ENCODE measurements at places on chromosomes 1 and 21.

- DNase-seq = no peak
Observed at GRCh38 chr1:107597290-107597689, 367.7 kb downstream of the VAV3 start.

DNA sequence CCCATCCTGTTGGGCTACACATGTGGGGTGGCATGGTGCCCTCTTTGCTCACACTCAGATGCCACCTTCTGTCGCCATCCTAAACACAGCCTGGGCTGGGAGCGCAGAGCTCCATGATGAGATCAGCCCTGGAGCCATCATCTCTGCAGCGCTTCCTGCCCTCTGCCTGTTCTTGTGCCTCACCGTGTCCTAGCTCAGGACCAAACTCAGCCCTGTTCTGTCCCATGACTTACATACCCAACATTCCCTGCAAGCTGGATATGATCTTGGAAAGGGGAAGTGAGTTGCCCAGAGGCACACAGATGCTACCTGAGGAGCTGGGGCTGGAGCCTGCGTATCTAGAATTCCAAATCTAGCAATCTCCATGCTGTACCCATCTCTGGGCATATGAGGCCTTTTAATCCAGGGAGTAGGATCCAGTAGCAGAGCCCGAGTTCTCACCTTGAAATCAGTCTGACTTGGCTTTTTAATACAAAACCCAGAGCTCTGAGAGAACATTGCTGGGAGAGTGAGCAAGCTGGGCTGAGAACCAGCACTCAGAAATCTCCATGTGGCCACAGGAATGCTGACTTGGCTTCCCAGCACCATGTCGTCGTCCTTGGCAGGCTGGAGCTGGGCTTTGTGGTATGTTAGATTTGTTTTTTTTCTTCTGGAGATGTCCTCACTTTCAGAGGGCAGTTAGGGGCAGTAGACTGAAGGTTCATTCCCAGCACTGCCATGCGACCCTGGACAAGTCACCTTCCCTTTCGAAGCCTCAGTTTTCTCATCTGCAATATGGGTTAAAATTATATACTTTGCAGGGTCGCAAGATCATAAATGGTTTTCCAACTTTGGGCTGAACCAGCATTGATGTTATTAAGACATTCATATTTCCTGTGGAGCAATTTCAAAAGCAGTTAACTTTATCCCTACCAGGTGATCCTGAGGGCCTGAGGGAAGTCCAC lies 2.6 kb downstream of the ALPL start:
- no peak for DNase-seq

GRCh38 chr1:82391712-82392111 lies 591.0 kb downstream of the ADGRL2 start:
- no peak for DNase-seq

DNA sequence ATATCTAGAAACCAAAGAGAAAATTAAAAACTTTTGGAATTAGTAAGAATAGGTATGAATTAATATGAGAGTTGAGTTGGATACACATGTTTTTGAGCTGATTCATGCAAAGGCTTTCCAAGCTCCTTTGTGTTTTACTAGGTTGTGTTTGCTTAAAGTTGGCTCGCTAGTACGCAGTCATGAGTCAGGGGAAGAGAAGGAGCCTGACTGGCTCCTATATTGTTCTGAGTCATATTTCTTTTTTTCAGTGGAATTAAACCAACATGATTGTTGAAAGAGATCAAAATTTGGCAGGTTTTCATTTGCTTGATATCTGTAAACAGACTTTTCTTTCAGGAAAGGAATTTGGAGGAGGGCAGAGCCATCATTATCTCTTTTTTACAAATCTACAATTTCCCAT lies 66.7 kb downstream of the MAGI3 start:
- DNase-seq = peak; percentile 76

DNA sequence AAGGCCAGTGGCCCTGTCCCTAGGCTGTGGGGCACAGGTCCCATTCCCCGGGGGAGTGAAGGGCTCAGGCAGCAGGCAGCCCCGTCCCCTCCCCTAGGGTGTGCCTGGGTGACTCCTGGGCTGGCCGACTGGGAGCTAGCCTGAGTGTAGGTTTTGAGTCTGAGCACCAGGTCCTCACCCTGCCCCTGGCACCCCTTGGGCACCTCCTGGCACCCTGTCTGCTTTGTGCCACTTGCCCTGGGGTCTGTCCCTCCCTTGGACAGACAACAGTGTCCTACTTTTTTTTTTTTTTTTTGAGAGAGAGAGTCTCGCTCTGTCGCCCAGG lies 24.2 kb downstream of the RRP1 start:
- no peak for DNase-seq

DNA sequence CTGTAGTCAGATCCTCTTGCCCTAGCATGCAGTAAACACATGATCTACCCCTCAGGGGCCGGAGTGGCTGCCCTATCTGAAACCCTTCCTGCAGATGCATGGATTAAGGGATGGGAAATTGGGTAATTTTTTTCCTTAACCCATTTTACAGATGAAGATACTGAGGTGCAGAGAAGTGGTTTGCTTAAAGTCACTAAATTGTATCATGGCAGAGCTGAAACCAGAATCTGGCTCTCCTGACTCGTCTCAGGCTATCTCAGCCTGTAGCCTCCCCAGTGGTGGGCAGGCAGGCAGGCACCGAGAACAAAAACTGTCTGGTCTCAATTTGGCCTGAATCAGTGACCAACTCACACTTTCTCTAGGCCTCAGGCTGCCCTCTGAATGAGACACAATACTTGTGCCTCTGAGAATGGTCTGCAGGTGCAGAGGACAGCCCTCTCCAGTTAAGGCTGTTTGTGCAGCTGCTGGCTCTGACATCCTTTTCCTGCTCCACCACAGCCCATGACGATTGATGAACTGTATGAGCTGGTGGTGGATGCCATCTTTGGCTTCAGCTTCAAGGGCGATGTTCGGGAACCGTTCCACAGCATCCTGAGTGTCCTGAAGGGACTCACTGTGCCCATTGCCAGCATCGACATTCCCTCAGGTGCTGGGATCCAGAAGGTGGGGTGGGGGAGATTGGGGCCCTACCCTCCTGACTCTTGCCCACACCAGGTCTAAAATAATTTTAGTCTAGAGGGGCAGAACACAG lies 1.5 kb downstream of the NAXE start:
- no peak for DNase-seq

DNA sequence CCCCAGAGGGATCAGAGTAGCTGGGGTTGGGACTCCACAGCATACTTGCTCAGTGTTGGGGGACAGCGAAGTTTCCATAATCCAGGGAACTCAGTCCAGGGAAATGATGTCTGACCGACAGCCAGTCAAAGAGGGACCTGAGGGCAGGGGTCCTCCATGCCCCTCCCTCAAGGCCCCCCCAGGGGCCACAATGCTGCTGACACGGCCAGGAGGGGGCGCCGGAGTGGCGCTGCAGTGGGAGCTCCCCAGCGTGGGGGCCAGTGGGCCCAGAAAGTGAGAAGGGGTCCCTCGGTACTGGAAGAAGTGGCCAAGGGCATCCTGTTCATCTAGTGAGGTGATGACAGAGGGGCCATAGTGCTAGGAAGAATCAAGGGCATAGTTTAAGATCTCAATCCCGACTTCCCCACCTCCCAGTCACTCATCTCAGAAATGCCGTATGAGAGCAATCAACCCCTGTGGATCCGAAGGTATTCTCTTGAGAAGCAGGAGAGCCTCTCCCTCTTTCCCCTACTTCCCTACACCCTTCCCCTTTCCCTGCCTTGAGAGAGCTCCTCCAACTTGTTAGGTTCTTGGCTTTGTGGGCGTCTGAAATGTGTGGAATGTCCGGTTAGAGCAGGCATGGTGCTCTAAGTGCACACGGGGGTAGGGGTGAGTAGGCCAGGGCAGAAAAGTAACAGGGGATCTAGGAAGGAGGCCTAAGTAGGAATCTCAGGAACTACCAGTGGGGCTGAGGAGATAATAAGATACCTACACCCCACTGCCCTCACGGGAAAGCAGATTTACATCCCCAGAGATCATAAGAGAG lies 4.1 kb downstream of the NUDT17 start:
- no peak for DNase-seq

GRCh38 chr1:46749404-46749803 lies 30.5 kb upstream of the EFCAB14 start:
- no peak for DNase-seq

- DNase-seq = no peak
Observed at GRCh38 chr1:33014464-33015163, 22.1 kb downstream of the AK2 start.

GRCh38 chr1:221397141-221397540 lies 344.7 kb downstream of the DUSP10 start:
- DNase-seq = no peak

GRCh38 chr1:90074137-90074536 lies 79.2 kb downstream of the ZNF326 start:
- DNase-seq = no peak

DNA sequence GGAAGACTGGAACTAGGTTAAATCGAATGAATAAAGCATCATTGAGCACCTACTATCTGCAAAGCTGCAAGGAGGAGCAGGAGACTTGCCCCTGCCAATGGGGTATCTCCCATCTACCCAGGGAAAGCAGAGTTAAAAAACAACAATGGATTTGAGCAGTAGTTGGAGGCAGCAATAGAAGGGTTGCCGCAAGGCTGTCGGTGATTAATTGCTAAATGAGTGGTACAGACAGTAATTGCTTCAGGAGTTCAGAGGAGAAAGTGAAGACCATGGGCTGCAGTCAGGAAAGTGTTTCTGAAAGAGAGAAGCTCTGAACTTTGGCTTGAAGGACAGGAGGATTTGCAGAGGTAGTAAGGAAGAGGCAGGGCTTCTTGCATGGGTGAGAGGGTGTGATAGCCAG lies 152.9 kb downstream of the ACTL8 start:
- DNase-seq = no peak

- no peak for DNase-seq
Observed at GRCh38 chr1:209862391-209863356, 34.9 kb downstream of the UTP25 start.

DNA sequence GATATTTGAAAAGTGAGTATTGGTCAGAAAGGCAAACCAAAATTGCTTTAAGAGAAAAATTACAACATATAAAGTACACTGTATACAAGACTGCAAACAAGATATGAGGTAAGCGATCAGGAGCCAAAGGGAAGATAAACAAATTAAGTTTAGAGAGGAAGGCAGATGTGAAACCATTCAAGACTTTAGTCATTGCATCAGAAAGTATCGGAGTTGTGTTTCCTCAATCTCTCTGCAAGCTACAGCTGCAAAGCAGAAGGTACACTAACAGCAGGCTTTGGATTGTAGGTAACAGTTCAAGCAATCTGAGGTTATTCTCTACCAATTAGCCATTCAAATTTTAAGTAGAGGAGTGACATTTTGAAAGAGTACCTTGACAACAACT lies 21.3 kb upstream of the TLCD4 start:
- DNase-seq = no peak

- DNase-seq = no peak
Observed at GRCh38 chr1:53044926-53045325, 17.1 kb upstream of the PODN start.

GRCh38 chr1:22359427-22359826 lies 92.2 kb upstream of the ZBTB40 start:
- DNase-seq = no peak

- no peak for DNase-seq
Observed at GRCh38 chr1:15017120-15017519, 136.4 kb upstream of the TMEM51 start.

DNA sequence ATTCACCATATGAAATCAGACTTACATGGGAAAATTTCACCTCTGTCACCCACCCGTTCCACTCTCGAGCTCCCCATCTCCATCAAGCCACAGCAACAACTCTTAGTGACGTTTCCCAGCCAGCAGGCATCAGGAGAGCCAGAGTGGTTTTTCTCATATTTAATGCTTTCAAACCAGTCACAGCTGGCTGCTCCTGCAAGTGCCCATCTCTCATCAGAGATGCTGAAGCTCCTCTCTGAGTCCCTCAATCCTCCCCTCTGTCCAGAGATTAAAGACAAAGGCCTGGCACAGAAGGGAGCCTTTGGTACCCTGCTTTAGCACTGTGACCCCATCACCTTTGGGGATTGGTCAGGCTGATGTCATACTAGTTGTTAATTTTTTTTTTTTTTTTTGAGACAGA lies 277.3 kb downstream of the DNM3 start:
- no peak for DNase-seq

DNA sequence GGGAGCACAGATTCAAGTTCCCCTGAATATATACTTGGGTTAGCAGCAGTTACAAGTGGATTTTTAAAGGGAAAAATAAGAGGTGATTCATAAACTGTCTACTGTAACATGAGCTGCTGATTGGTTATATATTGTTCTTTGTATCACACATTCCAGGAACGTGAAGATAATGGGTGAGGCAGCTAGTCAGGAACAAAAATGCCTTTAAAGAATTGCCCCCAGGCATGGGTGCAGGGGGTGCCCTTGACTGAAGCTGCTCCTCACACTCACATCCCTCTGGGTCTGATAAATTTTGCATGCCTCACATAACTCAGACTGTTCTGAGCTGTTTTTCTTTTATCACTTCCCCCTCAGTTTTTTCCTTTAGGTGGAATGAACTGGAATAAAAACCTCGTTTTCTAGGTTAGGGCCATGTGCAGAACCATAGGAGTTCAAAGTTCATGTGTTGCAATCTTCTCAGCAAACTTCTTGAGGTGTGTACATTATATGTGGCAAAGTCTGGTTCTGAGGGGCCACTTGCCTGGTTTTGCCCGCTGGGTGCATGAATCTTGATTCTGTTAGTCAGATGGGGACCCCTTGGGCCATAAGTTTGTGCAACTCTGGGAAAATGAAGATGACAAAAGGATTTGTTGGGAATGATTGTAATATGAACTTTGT lies 21.1 kb downstream of the TBX19 start:
- peak; percentile 37 for DNase-seq

DNA sequence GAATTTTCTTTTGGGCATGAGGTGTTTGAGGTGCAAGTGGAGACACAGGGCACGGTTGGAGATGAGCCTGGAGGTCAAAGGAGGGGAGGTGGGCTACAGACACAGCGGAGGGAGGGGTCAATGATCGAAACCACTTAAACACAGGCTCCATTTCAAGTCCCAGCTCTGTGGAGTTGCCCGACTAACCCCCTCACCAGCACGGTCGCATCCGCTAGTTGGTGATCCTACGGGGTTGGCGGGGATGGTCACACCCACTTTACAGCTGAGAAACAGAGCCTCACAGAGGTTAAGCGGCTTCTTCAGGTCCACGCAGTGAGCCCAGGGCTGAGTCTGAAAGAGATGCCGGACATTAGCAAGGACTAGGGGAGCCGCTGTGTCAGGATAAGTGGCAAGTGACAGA lies 60.1 kb upstream of the RUNX3 start:
- no peak for DNase-seq

DNA sequence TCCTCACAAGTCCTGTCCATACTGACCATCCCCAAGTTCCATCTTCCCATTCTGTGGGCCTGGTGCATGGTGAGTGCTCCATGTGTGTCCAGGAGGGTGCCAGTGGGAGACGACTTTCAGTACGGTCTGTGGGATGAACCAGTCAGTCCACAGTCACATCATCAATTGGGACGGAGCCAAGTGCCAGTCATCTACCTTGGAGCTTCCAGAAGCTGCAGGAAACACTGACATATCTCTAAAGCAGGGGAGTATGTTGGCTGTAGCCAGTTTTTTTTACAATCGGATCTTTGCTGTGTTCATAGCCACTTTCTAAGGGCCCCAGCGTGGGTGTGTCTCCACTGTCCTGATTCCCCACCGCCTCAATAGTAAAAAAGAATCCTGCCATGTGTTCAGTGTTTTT lies 13.6 kb upstream of the TRIM17 start:
- DNase-seq = peak; percentile 33

Measured in HT-29 (cell line).